ENCODE measurements at places on chromosomes 2 and 18.

- DNase-seq = peak; percentile 60
These were observed at the start of gene FBXO41 for GRCh38 chr2:73284296-73285158. TSS of gene FBXO41 (minus strand) at chr2:73284478. CDS start at chr2:73269630, 14,848 bp downstream.

DNA sequence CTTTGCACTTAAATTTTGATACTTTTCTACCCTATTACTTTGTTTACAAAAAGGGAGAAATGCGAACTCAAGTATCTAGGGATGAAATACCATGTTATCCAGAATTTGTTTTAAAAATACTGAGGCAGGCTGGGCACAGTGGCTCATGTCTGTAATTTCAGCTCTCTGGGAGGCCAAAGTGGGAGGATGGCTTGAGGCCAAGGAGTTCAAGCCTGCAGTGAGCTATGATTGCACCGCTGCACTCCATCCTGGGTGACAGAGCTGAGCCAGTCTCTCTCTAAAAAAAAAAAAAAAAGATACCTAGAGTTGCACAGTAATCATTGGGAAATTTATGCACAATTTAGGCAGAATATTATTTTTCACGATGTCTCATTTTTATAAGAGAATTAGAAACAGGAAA, 12.4 kb upstream of the VAPA start:
- DNase-seq = no peak

DNA sequence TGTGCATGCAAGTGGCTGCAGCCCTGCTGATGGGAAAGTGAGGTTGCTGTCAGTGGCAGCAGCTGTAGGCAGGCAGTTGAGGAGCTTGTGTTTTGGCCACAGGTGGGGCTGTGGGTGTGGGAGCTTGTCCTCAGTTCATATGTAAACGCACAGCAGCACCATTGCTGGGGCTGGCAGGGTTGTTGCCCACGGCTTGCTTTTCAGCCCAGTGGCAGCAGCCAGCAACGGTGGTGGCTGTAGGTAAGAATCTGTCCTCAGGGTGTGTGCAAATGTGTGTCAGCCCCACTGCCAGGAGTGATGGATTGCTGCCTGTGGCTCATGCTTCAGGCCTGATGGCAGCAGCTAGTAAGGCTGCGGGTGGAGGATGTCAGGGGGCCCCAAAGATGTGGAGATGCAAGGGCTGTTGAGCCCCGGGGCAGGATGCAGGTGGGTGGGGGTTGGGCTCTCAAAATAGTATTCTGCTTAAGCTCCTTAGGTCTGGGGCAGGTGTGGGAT, 141.3 kb upstream of the THUMPD2 start:
- DNase-seq = no peak

DNA sequence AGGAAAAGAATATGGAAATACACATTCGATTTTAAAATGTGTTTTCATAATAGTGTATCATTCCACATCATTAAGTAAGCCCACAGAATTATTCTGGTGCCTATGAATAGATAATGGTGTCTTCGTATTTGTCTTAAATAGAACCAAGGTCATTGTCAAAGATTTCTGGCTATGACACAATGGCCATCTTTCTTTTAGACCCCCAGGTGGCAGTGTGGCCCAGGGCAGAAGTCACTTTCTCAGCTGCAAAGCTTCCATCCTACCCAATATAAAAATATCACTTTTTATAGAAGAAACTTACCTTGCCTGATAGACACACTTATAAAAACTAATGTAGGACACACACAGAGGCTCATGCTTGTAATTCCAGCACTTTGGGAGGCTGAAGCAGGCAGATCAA, 57.5 kb downstream of the ZRANB3 start:
- DNase-seq = no peak

GRCh38 chr2:222796413-222797103, 64.3 kb upstream of the ACSL3 start:
- no peak for DNase-seq

GRCh38 chr2:71545572-71546274, 92.4 kb downstream of the DYSF start:
- no peak for DNase-seq

DNA sequence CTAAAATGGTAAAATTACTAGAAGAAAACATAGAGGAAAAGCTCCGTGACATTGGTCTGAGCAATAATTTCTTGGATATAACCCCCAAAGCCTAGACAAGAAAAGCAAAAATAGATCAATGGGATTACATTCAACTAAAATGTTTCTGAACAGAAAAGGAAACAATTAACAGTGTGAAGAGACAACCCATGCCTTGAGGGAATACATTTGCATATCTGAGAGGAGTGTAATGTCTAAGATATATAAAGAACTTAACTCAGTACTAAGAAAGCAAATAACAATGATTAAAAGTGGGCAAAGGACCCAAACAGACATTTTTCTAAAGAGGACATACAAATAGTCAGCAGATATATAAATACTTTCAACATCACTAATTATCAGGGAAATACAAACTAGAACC, 206.2 kb downstream of the VAPA start:
- no peak for DNase-seq

GRCh38 chr18:24078391-24078790, 60.5 kb upstream of the CABYR start:
- DNase-seq = no peak

- no peak for DNase-seq
These were observed 159.0 kb upstream of the RASGRP3 start for GRCh38 chr2:33317369-33318007.

GRCh38 chr2:216491793-216492596, 6.6 kb upstream of the RPL37A start:
- no peak for DNase-seq

- DNase-seq = no peak
These were observed 53.9 kb upstream of the GCFC2 start for GRCh38 chr2:75764611-75765010.

DNA sequence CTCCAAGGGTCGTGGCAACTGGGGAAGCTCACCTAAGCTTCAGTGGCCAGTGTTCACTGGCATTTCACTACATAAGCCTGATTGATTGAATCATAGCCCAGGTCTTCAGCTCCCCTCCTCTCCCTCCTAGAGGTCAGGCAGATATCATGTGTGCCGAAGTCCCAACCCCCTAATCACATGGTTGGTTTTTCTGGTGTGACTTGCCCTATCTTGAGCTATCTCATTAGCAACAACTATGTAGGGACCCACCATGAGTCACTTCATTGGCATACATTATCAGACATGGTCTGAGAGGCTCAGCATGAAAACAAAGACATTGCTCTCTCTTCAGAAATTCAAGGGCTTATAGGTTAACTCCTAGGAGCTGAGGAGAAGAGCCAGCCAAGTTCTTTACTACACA, 76.8 kb downstream of the LYPD1 start:
- no peak for DNase-seq

Measured in activated CD8-positive, alpha-beta memory T cell treated with anti-CD3 and anti-CD28 coated beads for 48 hours (primary cell).